ENCODE measurements at places on chromosomes 7 and 10.

- no peak for DNase-seq
Measured at GRCh38 chr10:1194161-1194560, 138.0 kb downstream of the WDR37 start.

DNA sequence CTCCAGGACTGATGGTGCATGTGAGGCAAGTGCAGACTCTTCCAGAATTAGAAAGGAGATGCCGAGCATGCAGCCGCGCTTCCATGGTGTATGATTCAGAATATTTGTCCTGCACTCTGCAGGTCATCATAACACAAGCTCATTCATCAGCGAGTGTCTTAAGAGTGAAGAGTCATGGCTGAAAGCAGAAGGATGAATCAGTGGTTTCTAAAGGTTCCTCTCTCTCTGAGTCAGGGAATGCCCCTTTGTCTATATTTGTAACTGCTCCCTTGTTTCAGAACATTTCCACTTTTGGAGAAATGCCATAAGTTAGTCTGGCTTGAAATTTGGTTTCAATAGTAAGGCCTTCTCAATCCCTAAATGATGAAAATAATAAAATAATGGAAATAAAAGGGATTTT lies 52.3 kb downstream of the HECW1 start:
- DNase-seq = no peak

DNA sequence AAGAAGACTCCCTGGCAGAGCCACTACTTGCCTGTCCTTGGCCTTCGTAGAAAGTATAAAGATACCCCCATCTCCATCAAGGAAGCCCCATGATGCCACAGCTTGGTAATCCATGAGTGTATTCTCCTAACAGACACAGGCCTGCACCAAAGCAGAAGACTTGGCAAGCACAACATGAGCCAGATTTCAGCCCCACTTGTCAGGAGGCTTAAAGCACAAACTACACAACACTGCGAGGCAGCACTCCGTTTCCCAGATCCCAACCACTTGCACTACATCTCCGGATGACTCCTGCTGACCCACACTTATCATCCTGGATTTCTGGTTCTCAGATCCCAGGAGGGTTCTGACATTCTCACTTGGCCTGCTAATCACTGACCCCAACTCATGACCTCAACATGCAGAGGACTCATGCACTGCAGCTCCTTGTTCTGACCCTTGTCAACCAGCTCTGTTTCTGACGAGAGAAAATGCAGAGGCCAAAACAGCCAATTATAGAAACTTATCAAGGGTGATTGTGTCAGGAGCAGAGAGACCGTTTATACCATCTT lies 100.8 kb downstream of the RELN start:
- DNase-seq = no peak

GRCh38 chr10:119496273-119496672 lies 46.2 kb downstream of the RGS10 start:
- no peak for DNase-seq

DNA sequence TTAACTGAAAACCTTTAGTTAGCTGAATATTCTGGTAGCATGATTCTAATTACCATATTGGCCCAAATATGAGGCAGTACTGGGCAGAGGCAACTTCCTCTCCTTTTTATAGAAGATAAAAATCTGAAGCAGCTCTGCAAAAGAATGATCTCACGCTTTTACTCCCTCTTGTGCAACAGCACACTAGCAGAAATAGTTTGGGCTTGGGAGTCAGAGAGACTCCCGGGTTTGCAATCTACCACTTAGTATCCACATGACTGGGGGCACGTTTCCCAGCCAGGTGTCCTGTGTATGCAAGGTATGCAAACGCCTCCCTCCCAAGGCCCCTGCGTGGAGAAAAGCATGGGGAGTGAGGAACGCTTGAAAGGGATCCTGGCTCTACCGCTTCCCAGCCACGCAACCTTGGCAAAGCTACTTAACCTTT lies 47.2 kb upstream of the RHEB start:
- no peak for DNase-seq

Data from anterior cingulate cortex (tissue), 58 donors.